ENCODE measurements at places on chromosomes 5 and 9.
A peak's percentile ranks its signal among the peaks of the same experiment; 100 is the strongest.

- DNase-seq = peak; percentile 76
These were observed at the start of gene SKP1 for GRCh38 chr5:134176511-134177368. SKP1 (minus strand) TSS chr5:134176950; CDS start chr5:134174022, 2,928 bp downstream.

GRCh38 chr9:78769690-78770089 lies 472.8 kb downstream of the PSAT1 start:
- no peak for DNase-seq

GRCh38 chr5:28703651-28704260 lies 1665.4 kb upstream of the CDH9 start:
- DNase-seq = no peak

GRCh38 chr9:121498487-121499176 lies 1.0 kb downstream of the GGTA1 start:
- no peak for DNase-seq
